NCI-H187 (cell line): ENCODE measurements at places on chromosomes 11 and 22.

DNA sequence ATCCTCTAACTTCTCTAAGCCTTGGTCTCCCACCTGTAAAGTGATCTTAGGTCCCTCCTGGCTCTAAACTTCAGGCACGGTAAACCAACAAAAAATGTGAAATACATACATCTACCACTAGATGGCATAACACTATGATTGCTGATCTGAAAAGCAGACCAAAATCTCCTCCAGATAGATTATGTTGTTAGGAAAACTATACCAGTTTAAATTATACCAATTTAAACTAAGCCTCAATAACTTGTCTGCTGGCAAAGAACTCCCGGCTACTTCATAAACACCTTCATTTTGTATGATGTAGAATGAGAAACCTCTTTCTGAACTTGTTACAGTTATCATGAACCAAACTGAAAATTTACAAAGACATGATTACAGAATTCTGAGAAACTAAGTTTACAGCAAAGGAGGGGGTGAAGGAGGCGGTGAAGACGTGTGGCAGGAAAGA, 85.9 kb downstream of the SBF2 start:
- DNase-seq, result peak; percentile 2

DNA sequence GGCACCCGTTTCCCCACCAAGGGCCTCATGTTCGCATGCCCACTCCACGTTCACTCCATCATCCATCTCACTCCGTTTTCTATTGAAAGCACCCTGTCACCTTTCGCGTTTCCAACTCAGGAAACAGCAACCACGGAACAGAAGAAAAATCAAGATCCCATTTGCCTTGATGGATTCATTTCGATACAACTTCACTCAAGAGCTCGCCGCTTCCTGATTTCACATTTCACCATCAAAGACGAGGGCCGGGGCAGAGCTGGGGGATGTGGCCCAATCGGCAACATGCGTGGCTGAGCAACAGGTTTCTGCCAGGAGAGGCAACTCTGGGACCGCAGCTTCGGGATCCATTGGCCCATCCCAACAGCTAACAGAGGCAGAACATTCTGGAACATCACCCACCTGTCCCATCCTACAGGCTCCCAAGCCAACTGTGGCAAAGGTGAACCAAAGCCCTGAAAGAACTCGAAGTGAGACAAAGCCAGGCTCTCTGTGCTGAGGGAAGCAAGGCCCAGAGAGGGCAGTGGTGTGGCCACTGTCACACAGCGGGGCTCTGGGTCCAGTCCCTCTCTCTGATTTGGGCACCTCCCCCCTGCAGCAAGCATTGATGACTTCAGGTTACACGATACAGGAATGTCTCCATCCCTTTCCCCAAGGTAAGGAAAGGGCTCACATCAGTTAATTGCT, 36.2 kb upstream of the CD5 start:
- no peak for DNase-seq

DNA sequence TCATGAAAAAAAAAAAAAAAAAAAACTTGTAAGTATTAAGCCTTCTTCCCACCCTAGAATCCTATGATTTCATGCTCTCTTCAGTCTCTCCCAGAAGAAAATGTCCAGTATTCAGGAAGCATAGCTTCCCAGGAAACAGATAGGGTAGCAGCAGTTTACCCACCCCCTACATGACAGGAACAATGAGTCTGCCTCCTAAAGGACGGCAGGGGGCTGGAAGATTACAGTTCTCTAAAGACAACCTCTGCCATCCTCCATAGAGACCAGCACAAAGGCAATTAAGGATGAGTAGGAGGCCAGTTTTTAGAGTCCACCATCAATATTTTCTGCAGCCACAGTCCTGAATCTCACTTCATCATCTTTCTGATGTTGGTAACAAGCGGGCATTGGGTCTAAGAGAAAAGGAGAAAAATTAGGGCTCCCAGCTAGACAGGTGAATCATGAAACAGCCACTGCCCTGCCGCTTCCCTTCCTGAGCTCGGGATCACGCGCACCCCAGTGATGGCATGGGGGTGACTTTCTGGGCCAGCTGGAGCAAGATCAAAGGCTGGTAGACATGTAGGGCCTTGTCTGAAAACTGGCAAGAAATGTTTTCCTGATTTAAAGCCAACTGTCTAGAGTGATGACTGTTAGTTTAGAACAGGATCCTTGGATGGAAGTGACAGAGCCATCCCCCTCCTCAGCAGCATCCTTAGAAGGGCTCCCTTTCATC, 322.8 kb downstream of the LARGE1 start:
- no peak for DNase-seq

- DNase-seq, result no peak
Measured at GRCh38 chr11:94271885-94272372, 32.5 kb upstream of the IZUMO1R start.

DNA sequence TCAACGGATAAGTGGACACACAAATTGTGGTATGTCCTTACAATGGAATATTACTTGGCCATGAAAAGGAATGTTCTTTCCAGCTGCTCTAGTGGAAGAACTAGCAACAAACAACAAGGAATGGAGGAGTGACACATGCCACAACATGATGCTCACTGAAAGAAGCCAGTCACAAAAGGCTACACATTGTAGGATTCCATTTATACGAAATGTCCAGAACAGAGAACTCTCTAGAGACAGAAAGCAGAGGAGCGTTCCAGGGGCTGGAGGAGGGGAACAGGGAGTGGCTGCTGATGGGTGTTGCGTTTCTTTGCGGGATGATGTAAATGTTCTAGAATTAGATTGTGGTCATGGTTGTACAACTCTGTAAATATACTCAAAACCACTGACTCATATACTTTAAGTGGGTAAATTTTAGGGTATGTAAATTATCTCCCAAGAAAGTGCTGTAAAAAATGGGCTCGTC, 32.4 kb upstream of the PDGFB start:
- DNase-seq, result no peak

DNA sequence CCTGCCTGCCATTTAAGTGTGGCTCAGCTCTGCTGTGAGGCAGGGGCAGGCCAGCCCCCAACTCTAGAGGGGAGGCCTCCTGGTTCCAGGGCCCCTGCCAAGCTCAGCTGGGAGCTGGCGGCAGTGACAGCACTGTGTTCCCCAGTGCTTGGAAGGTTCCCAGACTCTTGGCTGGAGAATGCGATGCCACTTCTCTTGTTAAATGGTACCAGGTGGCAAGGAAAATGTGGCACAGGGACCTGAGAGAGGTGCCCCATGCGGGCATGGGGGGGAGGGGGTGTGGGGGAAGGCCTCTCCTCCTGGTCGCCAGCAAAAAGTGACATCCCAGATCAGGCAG, 8.4 kb upstream of the TNFRSF13C start:
- no peak for DNase-seq

GRCh38 chr11:31780078-31780477, 31.0 kb downstream of the PAX6 start:
- no peak for DNase-seq

DNA sequence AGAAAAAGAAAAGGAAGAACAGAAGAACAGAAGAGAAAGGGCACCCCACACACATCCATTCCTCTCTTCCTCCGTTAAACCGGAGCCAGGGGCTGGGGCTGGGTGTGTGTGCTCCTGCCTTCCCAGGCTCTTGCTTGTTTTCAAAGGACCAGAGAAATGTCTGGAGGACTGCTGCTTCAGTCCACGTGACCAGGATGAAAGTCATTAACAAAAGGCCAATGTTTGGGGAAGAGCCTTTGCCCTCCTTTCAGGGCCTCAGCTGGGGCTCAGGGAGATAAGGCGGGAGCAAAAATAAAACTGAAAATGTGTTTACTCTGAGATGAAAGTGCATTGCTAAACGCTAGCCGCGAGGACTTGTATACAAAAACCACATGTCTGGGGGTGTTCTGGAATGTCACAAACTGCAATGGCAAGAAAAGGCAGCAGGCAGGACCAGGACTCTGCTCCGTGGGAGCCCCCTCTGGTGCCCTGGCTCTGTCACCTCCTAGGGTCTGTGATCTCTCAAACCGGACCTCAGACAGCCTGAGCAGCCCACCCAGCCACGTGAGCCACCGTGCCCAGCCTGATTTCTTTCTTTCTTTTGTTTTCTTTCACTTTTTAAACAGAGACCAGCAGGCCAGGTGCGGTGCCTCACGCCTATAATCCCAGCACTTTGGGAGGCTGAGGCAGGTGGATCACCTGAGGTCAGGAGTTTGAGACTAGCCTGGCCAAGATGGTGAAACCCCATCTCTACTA, 31.6 kb upstream of the MYH9 start:
- DNase-seq, result no peak

GRCh38 chr11:67409261-67409666, 5.4 kb downstream of the TBC1D10C start:
- DNase-seq, result no peak

GRCh38 chr11:72300268-72300667, 56.3 kb upstream of the PHOX2A start:
- DNase-seq, result no peak

- DNase-seq, result peak; percentile 13
Measured at GRCh38 chr11:32052215-32052614, 38.7 kb upstream of the RCN1 start.

- no peak for DNase-seq
Measured at GRCh38 chr11:61484541-61484940, 24.0 kb upstream of the LRRC10B start.

DNA sequence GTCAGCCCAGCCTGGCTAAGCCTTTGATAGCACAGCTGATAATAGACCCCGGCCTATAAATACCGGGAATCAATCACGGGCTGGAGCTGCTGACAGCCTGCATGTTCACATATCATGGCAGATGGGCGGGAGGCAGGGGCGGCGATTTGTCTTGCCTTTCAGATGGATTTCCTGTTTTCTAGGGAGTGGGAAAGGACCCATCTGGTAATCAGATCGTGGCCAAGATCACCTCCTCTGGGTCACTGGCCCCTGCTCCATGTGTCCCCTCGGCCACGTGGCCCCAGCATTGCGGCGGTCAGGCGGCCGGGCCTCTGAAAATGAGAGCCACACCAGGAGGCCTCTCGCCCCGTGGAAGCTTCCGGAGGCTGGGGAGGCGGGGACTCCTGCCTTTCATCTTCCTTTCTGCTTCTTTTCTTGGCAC, 36.6 kb downstream of the SMIM38 start:
- DNase-seq, result no peak

- no peak for DNase-seq
Measured at GRCh38 chr22:31753005-31753633, 700 bp upstream of the DEPDC5 start.
